ENCODE measurements at places on chromosomes 7 and 10.

GRCh38 chr7:50556247-50556991, 8.8 kb downstream of the DDC start:
- DNase-seq = no peak

DNA sequence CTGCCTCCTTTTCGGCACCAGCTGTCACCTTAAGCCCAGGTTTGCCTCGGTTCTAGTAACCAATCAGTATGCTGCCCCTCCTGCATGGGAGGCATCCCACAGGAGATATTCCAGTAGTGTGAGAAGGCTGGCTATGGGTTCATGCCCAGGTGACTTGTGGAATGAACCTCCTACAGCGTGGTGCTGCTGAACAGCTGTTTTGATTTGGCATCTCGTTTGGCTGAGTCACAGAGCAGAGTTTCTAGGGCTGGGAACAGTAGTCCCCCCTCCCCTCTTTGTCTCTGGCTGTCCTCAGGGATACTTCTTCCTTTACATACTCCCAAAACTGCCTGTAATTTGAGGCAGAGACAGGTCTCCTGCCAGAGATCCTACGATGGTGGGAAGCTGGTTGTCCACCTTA, 16.1 kb downstream of the R3HCC1L start:
- DNase-seq = no peak

DNA sequence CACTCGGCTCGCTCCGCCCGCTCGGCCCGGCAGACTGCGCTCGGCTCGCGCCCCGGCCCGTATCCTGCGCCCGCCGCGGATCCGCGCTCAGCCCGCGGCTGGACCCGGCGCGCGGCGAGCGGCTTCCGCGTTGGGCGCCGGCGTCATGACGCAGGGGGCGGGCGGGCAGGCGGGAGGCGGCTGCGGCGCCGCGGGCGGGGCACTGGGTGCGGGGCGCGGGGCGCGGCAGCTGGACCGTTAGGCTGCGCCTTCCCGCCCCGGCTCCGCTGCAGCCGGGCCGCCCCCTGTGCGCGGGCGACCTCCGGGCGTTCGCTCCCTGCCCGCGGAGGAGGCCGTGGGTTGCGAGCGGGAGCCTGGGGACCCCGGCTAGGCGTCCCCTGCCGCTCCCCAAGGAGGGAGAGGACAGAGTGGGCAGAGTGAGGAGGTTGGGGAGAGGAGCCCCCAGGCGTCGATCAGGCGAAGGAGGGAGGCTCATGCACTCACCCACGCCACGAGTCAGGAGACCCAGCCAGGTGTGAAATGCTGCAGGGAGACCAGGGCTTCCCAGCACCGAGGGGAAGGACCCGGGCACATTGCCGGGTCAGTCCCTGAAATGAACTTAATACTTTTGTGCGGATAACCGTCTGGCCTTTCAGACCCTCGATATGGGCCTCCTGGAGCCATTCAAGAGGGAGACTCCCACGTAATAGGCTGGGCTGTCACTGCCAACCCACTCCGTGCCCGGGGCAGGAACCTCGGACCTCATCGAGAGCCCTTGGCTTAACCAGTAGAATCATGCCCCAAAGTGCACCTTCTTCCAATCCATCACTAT, at the start of gene PIP4K2A:
Gene PIP4K2A, minus strand, starts transcription at position 100 of the 811 bp plus-strand sequence. CDS start 252 bp downstream, outside the sequence.
- DNase-seq = peak; percentile 68

DNA sequence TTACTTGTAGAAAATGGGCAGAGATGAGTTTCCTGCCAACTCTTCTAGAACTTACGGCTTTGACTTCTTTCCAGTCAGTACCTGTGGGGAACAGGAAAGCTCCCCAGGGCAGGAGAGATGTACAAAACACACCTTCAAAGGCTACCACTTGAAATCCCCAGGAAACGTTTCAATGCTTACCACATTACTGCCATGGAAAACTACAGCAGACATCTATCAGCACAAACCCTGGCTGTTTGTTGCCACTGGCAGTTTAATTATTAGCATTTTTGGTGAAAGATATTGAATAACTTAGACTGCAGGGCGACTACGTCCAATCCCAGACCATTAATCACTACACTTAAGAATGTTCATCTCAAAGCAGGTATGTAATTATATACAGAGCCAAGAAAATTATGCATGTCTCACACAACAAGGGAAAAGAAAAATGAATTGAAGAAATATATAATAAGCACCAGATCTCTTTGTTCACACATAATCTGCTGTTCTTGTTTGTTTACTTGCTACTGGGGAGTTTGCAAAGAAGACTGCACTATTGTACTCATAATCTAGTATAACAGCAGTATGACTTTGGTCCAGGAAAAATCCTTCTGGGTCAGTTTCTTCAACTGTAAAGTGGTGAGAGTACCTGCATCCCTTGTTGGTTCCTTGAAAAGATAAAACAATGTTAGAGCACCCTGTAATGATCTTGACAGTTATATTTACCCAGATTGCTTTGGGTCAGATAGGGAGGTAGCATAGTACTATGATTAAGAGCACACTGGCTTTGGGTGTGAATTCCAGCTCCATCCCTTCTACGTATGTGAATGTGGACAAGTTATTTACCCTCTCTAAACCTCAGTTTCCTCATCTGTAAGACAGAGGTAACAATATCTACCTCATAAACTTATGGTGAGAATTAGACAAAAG, 138.3 kb downstream of the DOCK4 start:
- no peak for DNase-seq

GRCh38 chr7:122337011-122337410, 32.5 kb upstream of the FEZF1 start:
- DNase-seq = no peak

- no peak for DNase-seq
Measured at GRCh38 chr10:43106256-43107091, 29.6 kb downstream of the RET start.

GRCh38 chr10:61842755-61843497, 58.6 kb upstream of the ARID5B start:
- no peak for DNase-seq

GRCh38 chr7:111860248-111860647, 298.0 kb upstream of the IMMP2L start:
- no peak for DNase-seq

Measured in activated CD4-positive, alpha-beta T cell treated with anti-CD3 and anti-CD28 coated beads, Interleukin-2, Interleukin-4, amounts not matched to agents 100 ng/mL and 50 ng/mL, durations not matched to agents 16 hours and 8 hours (primary cell).